T-helper 2 cell (primary cell): ENCODE measurements at places on chromosomes 7 and 10.

DNA sequence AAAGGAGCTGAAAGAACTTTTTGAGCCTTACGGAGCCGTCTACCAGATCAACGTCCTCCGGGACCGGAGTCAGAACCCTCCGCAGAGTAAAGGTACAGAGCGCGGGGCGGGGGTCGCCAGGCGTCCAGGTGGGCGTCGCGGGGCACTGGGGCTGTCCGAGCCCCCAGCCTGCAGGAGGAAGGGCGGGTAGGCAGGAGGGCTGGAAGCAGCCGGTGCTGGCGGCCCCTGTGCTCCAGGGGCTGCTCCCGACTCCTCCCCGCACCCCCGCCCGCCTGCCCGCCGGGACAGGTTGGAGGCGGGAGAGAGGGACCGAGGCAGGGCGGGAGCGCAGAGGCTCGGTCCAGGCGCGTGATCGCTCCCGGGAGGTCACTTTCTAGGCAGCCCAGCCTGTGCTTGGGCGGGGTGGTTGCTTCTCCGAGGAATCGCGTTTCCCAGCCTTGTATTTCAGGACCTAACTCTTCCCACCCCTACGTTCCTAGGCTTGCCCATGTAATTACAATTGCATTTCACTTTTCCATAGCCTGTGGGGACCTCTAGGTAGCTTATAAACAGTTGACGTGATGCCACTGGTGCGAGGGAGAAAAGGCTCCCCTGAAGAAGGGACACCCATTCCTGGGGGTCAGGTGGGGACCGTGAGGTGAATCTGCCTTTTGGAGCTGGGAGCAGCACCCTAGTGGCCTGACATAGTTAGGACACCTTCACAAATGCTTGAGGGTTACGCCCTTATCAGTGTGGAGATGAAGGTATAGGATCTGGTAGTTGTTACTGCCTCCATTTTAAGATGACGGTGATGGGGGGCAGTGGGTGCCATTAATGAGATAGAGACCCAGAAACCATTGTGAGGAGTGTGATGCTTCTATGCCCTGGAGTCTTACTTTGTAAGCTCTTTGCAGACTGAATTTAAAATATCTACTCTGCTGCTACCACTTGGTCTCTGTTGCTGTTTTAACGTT, 148.2 kb downstream of the CELF2 start:
- DNase-seq: no peak

DNA sequence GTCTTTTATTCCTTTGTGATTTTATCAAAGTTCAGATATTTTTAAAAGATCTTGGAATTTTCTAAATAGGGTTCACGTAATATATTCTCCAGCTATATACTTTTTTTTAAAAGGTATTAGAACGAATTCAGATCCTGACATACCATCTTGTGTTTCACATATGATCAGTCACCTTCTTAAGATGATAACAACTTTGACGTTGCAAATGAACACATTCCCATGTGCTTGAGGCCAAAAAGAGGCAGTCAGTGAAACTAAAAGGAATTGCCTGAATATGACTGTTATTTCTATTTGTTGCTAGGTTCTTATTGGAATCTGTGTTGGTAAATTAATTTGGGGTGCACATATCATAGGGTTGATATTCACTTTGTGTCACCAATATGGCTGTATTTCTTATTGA, 310.1 kb downstream of the MDFIC start:
- DNase-seq: no peak

GRCh38 chr7:64581926-64582894, 19.3 kb upstream of the ZNF680 start:
- no peak for DNase-seq

- DNase-seq: no peak
These were observed 41.6 kb downstream of the SLC16A9 start for GRCh38 chr10:59668096-59668495.

DNA sequence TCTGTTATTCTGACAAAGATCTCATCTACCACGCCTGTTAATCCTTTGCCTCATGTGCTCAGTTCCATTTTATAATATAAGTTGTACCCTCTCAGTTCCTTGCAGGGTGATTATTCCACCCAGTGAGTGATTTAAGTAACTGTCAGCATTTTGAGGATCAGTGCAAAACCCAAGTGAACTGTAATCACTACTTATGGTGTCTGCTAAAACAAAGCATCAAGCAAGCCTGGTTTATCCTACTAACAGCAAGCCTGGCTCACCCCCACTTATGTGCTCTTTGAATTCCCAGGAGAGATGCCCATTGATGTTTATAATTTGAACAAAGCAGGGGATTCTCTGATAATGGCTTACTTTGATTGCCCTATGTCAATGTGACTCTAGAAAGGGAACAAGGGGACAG, 186.8 kb upstream of the LRGUK start:
- no peak for DNase-seq

DNA sequence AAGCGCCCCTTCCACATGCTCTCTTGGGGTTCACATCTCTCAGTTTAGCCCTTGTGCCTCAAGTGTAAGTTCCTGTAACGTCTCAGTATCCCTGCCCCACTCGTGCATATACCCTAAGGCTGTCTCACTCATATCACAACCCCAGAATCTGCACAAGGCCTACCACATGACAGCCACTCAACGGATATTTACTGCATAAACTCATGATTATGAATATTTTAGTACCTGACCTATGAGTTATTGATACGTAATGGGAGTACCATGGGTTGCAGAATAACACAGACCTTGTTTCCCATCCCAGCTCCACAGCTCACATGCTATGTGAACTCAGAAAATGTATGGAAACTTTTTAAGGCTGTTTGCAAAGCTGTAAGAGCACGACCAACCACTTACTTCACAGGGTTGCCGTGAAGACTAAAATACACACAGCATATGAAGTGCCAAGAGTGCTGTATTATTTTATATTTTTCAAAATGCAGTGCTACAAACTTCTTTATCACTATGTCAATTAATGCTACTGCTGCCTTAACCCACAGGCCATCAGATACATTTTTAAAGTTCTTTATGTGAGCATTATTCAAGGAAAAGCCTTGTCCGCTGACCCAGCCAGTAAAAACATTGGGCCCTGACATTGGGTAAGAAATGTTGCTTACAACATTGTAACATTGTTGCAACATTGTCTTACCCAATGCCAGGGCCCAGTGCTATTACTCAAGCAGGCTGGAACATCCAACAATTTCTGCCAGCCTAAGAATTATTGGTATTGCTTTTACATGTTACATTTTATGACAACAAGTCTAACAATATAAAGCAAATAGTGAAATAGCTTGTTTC, 97.2 kb downstream of the JAZF1 start:
- no peak for DNase-seq

DNA sequence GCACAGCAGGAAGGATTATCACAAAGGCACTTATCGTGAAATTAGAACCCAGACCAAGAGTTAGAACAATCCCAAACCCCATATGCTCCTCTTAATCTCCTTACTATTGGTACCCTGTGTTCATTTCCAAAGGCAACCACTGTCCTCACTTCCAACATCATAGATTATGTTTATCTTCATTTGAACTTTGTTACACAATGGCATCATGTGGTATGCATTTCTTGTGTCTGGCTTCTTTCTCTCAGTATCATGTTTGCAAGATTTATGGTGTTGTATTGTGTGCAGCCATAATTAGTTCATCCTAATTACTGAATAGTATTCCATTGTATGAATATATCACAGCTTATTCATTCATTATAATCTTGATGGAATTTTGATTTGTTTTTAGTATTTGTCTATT, 124.6 kb upstream of the SEC61G start:
- no peak for DNase-seq

DNA sequence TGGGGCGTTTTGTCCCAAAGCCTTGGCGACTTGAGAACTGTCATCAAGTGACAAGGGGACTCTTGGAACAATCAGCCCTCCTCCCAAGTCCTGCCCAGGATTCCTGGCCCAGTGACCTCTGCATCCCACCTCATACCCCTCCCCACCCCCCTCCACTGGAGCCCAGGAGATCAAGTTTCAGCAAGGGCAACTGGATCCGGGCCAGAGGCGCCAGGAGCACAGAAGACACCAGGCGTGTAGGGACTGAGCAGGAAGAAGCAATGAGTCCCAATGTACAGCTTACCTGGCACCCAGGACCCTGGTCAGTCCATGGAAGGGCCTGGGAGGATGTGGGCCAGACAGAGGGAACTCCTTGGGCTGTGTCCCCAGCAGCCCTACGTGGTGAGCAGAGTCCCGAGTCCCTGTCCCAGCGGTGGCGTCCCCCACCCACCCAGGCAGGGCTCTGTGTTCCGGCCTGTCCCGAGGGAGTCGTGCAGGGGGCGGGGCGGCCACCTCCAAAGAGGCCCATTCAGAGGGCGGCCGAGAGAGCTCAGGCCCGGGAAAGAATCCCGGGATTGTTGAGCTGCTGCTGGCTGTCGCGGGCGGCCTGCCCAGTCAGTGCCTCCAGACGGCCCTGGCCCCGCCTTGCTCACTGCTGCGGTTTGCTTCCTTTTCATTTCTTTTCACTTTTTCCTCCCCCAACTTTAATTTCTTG, 254.1 kb downstream of the TNS3 start:
- DNase-seq: no peak

GRCh38 chr10:98242823-98243222, 25.2 kb downstream of the LOXL4 start:
- no peak for DNase-seq
